ENCODE measurements at places on chromosomes 7 and 10.

DNA sequence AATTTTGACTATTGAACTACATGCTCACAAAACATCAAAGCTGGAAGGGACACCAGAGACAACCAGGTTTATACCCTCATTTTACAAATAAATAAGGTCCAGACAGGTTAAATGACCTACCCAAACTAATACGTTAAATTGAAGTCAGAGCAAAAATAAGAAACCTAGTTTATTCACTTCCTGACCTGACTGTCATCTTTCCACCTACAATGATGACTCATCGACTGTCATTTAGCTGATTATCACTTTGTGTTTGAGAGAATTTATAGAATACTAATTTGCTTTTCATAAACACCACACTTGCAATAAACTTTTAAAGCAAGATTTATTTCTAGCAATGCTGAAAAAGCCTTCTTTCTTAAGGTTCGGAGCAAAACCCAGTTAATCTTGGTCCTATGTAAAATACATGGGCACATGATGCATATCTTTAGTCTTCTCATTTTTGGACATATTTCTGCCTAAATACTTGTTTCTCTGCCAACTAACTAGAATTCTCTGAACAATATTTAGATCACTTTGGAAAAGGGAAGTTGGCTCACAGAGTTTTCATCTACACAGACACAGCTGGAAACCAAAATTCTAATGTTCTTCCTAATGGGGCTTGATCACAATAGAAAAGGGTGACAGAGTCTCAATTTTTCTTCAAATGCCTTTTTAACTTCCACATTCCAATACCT, 16.7 kb upstream of the LRRN3 start:
- no peak for DNase-seq

- no peak for DNase-seq
Observed at GRCh38 chr7:43588477-43589132, 5.7 kb downstream of the STK17A start.

DNA sequence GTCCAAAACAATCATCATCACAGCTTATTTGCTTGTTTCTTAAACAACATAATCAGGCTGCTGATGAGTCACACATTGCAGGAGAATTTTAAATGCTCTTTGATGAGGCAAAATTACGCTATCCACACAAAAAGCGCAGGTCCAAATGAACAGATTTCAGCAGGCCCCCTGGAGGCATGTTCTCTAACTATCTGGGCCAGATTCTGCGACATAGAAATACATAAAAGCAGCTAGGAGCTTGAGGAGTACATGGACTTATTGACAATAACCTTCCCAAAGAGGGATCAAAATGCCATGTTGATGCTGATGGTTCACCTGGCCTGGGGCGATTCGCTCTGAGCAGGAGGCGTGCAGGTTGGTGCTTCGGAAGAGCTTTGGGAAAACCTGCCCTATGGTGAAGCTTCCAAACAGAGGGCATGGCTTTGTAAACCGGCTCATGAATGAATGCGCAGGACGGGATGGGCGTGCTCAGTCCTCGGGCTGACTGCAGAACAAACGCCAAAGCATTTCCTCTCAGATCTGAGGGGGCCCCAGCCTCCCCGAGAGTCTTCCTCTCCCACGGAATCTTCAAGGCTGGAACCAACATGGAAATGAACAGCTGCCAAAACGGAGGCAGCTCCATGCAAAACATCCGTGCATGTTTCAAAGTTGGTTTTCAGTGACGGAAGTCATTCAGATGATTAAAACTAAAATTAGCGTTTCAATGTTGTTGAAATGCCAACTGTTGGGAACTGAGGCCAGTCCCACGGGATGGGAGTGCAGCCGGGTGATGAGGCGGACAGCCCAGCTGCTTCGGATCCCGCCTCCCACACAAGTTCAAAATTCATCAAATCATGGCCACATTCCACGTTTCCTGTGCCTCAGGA, 179.6 kb downstream of the TCERG1L start:
- no peak for DNase-seq

DNA sequence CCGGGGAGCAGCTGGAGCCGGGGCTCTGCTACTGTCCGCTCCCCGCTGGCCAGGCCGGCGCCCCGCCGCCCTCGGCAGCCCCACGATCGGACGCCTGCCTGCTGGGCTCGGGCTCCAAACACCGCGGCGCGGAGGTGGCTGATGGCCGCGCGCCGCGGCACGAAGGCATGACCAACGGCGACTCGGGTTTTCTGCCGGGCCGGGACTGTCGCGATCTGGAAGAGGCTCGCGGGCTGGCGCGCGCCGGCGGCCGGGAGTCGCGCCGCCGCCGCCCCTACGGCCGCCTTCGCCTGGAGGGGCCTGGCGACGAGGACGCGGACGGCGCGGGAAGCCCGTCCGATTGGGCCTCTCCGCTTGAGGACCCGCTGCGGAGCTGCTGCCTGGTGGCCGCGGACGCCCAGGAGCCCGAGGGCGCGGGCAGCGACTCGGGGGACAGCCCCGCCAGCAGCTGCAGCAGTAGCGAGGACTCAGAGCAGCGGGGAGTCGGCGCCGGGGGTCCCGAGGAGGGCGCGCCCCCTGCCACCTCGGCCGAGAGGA, 570 bp downstream of the TBC1D12 start:
- DNase-seq: no peak

GRCh38 chr7:96097835-96098234, 224.1 kb downstream of the SLC25A13 start:
- no peak for DNase-seq

DNA sequence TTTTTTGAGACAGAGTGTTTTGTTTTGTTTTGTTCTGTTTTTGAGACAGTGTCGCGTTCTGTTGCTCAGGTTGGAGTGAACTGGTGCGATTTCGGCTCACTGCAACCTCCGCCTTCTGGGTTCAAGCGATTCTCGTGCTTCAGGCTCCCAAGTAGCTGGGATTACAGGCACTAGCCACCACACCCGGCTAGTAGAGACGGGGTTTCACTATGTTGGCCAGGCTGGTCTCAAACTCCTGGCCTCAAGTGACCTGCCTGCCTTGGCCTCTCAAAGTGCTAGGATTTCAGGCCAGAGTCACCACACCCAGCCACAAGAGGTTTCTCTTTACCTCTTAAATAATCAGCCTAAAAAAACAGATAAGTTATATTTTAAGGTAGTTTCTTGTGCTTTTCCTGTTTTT, 8.7 kb upstream of the ARHGAP12 start:
- DNase-seq: no peak

DNA sequence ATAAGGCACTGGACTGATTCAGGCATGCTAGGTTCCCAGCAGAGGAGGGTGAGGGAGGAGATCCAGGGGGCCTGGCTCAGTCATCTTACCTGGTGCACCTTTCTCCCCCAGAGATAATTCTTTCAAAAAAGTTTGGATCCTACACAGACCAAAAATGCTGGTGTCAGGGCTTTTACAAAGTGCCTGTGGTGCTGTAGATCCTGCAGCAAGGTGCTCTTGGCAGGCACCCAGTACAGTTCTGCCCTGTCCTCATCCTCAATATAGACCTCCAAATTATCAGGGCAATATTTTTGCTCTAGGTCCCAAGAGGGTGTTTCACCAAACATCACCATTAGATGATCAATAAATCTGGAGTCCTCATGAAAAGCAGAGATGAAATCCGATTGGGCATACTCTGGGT, 78.5 kb upstream of the IGFBP3 start:
- DNase-seq: no peak

DNA sequence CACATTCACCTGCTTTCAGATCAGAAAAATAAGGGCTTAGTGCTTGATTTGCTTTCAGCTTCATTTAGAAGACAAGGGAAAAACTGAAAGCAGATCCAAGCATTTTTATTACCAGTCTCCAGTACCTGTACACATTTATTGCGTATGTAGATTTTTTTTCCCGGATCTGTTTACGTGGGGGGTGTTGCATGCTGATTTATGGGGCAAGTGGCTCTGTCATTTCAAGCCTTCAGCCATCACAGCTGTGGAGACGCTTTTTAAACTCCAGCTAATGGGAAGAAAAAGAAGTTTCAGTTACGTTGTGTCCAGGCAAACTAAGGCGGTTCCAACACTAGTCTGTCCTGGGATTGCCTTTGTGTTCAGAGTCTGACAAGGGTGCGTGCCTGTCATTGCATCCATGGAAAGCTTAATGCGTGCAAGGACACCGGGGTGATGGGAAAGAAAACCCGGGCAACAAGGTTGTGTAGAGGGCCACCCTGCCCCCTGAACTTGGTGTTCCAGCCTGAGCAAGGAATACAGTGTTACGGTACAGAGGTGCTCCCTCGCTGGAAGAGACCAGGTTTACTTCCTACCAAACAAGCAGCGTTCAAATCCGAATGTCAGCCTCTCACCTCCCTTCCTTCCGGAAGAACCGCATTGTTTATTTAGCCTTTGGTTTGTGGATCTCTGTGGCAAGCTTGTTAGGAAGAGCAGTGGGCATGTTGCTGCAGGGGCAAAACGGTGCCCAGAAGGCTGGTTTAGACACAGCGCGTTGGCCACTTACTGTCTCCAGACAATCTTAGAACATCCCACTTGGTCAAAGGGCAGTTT, 128.2 kb downstream of the FGFR2 start:
- DNase-seq: no peak

DNA sequence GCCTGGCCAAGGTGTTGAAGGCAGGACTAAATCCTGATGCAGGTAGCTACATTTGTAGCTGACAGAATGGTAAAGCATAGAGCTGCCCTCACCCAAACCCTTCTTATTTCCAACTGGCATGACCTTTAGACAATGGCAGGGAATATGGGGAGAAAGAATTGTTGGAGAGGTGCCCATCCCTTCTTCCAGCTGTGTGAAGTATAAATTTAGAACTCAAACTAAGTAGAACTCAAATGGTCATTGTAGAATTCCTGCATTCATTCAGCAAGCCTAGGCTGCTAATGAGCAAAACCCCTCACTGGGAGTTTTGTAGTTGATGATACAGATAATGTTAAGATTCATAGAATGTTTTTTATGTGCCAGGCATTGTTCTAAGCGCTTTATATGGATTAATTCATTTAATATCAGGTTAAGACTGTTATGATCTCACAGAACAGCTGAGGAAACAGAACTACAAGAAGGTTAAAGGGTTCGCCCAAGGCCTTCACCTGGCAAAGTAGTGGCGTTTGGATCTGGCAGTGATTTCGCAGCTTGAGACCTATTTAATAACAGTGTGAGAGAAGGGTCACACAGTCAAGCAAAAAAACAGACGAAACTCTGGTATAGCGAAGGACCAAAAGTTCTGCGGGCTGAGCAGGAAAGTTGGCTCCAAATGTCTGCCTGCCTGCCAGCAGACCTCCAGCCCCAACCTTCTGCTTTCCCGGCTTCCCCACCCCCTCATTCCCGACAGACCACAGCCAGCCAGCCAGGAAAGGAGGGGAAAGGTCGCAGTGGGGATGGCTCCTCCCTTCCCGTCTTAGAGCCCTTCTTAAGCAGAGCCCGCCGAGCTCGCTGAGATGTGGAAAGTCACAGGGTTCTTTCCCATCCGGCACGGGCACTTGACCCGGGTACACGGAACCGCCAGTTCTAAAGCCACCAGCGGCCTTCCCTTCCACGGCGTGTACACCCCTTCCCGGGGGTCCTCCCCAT, 1.6 kb upstream of the HILPDA start:
- DNase-seq: no peak

DNA sequence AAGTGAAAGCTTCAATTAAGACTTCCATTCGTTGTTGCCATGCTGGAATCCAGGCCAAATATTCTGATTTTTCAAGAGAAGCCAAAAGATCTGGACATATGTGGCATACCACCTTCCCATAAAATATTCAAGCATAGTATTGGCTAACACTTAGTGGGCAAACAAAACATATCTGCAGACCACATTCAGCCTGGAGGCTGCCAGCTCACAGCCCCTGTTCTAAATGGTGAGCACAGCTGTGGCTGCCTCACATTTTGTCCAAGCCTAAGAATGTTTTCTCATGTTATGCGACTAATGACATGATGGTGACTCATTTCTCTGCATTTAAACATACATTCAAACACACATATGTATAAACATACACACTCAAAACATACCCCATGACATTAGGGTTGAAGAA, 10.6 kb upstream of the CALU start:
- no peak for DNase-seq

- DNase-seq: no peak
Observed at GRCh38 chr7:29980151-29980550, 9.4 kb downstream of the SCRN1 start.

DNA sequence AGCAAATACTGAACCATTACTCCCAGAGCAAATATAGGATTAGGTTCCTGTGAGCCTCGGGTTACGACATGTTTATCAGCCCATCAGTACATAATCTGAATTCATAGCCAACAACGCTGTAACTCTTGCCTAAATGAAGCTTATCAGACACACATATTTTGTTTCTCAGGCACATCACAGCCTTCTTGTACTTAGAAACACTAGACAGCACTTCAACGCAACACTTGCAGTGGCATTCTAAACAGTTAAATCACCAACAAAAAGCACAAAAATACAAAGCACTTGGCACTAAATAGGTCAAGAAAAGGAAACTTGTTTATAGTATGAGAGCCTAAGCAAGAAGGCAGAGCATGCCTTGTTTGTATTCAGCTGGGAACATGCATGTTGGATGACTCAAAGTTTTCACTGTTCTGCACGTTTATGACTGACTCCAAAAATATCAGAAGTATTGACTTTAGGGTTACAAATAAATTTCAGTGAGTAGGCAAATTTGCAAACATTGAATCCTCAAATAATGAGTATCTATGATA, 75.0 kb downstream of the VPS50 start:
- DNase-seq: no peak

DNA sequence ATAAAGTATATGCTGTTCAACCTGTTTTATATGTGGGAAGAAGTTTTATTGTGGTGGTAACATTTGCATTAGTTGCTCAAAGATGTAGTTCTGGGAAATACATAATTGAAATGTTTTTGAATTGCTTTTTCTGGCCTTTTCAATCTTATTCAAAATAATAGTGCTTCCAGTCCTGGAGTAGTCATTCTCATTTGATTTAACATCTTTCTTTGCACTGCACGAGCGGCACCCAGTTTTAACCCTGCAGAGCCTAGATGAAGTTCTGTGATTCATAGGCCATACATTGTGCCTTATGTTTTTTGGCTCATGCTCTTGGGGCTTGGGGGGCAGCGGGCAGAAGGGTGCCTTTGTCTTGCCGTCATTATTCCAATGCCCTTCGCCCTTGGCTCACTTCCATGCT, 9.9 kb downstream of the ARID5B start:
- no peak for DNase-seq

GRCh38 chr7:102287111-102287980, 678 bp downstream of the SH2B2 start:
- no peak for DNase-seq
